ENCODE measurements at places on chromosomes 12 and 14.

- no peak for DNase-seq
Measured at GRCh38 chr12:93183940-93184671, 193.6 kb upstream of the NUDT4 start.

DNA sequence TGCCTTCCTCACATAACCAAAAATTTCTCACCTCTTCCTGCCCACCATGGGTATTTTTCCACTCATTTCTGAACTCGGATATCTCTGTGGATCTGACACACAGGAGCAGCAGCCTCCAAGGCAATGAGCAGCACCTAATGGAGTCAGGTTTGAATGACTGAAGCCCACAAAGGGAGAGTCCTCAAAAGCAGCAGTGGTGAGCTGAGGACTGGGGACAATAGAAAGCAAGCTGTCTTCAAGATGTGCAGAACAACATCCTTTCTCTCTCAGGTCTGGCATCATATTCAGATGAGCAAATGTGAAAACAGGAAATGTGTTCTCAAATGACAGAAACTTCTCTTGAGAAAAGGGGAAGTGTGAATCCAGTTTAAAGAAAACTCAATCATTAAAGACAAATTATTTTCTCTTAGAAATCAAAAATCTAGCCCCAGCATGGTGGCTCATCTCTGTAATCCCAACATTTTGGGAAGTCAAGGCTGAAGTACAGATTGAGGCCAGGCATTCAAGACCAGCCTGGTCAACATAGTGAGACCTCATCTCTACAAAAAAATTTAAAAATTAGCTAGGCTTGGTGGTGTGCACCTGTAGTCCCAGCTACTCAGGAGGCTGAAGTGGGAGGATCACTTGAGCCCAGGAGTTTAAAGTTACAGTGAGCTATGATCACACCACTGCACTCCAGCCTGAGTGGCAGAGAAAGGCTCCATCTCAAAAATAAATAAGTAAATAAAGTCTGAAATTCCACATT lies 54.2 kb downstream of the C12orf42 start:
- no peak for DNase-seq

- DNase-seq: no peak
Measured at GRCh38 chr14:63394841-63395240, 76.1 kb upstream of the GPHB5 start.

- no peak for DNase-seq
Measured at GRCh38 chr12:30837595-30837994, 82.8 kb upstream of the CAPRIN2 start.

DNA sequence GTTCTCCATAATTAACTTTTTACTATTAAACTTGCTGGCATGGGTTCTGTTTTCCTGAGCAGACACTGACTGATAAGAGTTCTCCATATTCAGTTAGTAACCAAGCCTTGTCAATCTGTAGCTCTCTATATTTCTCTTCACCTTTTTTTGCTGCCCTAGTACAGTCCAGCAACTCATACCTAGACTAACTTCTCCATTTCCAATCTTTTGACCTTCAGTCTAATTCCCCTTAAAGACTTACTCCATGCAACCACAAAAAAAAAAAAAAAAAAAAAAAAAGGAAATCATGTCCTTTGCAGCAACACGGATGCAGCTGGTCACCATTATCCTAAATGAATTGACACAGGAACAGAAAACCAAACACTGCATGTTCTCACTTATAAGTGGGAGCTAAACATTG lies 125.7 kb upstream of the KRAS start:
- no peak for DNase-seq

GRCh38 chr12:10243818-10244520 lies 31.3 kb downstream of the GABARAPL1 start:
- no peak for DNase-seq

GRCh38 chr14:78104160-78104559 lies 66.0 kb upstream of the NRXN3 start:
- no peak for DNase-seq

- no peak for DNase-seq
Measured at GRCh38 chr14:42633504-42634095, 1026.9 kb downstream of the LRFN5 start.

DNA sequence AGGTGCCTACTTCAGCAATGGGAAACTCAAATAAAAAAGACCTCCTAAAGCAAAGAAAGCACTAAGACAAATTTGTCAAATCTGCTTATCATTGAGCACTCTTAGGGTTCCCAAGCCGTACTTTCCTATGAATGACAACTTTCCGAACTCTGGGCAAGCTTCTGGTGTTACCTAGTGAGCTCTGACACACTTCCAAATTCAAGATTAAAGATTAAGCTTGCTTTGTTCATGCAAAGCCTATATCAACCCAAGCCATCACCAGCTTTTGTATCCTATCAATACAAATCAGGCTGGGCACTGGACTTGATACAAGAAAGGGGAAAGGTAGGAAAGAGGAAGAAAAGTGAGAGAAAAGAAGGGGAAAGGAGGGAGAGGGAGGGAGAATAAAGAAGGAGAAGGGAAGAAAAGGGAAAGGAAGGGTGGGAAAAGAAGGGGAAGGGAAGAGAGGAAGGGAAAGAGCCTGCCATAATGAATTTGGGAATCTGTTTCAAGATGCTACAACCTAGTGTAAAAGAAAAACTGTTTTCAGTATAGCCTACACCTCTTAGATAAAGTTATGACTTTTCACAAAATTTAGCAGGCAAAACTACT lies 23.8 kb upstream of the FBLN5 start:
- no peak for DNase-seq

GRCh38 chr12:89299931-89300330 lies 52.4 kb downstream of the DUSP6 start:
- DNase-seq: no peak

GRCh38 chr14:24674204-24674970 lies 40.4 kb upstream of the GZMB start:
- no peak for DNase-seq

- no peak for DNase-seq
Measured at GRCh38 chr12:95634622-95635621, 83.6 kb upstream of the USP44 start.

DNA sequence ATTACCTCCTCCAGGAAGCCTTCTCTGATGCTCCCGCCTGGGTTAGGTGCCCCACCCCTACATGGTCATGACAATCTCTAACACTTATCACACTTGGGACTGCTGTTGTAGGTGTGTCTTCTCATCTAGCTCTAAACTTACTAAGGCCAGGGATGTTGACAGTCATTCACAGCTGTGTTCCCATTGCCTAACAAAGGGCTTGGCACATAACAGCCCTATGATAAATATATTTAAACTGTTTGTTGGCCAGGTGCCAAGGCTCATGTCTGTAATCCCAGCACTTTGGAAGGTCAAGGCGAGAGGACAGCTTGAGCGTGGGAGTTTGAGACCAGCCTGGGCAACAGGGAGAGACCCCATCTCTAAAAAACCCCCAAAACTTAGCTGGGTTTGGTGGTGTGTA lies 98.8 kb upstream of the RGS6 start:
- DNase-seq: no peak

DNA sequence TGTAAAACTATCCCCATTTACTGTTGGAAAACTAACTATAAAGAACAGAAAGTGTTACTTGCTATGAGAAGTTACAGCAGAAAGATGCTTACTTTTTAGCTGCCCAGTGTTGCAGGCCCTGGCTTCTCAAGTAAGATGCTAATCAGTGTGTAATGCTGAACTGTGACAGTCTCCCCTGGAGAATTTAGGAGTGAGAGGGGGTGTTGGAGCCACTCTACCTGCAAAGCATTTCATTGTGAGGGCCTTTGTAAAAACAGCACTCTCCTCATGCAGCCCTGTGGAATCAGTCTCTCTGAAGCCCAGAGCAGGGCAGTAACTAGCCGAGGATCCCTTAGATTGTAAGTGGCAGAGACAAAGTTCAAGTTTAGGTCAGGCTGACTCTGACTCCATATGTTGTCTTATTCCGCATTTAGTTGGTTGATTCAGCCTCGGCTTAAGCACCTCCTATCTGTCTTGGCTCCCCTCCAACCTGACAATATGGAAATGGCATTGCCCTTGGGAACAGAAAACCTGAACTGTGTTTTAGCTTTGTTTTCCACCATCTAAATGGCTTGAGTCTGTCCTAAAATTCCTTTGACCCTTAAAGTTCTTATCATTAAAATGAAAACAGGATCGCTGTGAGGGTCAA lies 141.3 kb downstream of the PRKCH start:
- no peak for DNase-seq

DNA sequence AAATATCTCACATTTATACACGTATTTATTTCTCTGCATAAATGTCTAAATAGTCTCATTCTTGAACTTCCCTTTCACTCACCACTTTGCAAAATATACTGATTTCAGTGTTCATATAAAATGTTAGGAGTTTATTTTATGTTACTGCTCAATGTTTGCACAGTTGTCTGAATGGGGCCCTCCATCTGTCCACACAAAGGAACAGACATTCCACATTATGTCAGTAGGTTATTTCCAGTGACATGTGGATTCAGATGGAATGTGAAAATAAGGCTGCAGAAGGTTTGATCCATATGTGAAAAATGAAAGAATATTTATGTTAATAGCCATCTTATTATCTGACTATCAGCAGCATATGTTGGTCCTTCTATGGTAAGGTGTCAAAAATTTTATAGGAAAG lies 994.4 kb upstream of the SEL1L start:
- no peak for DNase-seq

GRCh38 chr12:3041558-3042164 lies 35.5 kb upstream of the TSPAN9 start:
- DNase-seq: no peak

Measured in NCI-H2081 treated with DMSO at 0.1 percent for 48 hours (cell line).